ENCODE measurements at places on chromosomes 12 and 14. TPM values are rescaled to one million over a fixed set of nuclear protein-coding genes. Genes with fewer than 3 reads are reported as not detected.

Gene TAC3
- 0.17 TPM for total RNA-seq

Gene TOMM20L
- total RNA-seq, result not detected

Gene ASIC1
- total RNA-seq, result 1.8 TPM

Gene REM2
- 0.26 TPM for total RNA-seq

Gene WSCD2
- total RNA-seq, result under 0.01 TPM

Gene RAPGEF3
- total RNA-seq, result 2.8 TPM

Gene ERBB3
- 0.66 TPM for total RNA-seq

Gene SLC10A1
- total RNA-seq, result not detected

Gene UTP20
- total RNA-seq, result 13.1 TPM

Gene EXOC3L4
- total RNA-seq, result 0.26 TPM

Gene CAND1
- total RNA-seq, result 101 TPM

Gene LTB4R
- total RNA-seq, result 1.0 TPM

Gene RAB15
- total RNA-seq, result 3.6 TPM

Gene TRPV4
- total RNA-seq, result 0.51 TPM

Gene TAS2R9
- total RNA-seq, result not detected

Gene KRT2
- not detected for total RNA-seq

Gene ST8SIA1
- 5.9 TPM for total RNA-seq

Gene HIGD1C
- not detected for total RNA-seq

Gene KCNC2
- total RNA-seq, result not detected

Gene KLHDC2
- 135 TPM for total RNA-seq

Gene DNM1L
- 51.4 TPM for total RNA-seq

Gene LHX5
- total RNA-seq, result not detected

Gene SMIM41
- total RNA-seq, result 2.0 TPM

Gene PPP1R36
- 1.3 TPM for total RNA-seq

Gene RASSF8
- 50.6 TPM for total RNA-seq

Gene KCNH5
- total RNA-seq, result 1.0 TPM
